ENCODE measurements at places on chromosomes 11 and 22.

DNA sequence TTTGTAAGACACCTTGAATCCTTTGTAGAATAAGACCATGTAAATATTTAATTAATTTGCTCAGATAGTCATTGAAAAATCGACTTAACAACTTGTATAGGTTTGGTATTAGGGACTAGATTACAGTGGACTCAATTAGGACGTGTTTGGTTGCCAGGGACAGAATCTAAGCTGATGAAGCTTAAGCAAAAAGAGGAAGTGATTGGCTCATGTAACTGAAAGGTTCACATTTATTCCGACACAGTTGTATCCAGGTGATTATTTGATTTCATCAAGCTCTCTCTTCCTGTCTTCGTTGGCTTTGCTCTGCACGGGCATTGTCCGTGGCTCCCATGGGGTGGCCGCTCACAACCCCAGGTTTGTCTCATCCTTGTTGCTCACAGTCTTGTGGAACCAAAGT, 146.4 kb downstream of the C11orf91 start:
- DNase-seq: no peak

- no peak for DNase-seq
These were observed 24.9 kb downstream of the IMMP1L start for GRCh38 chr11:31484497-31484896.

- DNase-seq: no peak
These were observed 515.1 kb downstream of the CNTN5 start for GRCh38 chr11:99535819-99536218.

DNA sequence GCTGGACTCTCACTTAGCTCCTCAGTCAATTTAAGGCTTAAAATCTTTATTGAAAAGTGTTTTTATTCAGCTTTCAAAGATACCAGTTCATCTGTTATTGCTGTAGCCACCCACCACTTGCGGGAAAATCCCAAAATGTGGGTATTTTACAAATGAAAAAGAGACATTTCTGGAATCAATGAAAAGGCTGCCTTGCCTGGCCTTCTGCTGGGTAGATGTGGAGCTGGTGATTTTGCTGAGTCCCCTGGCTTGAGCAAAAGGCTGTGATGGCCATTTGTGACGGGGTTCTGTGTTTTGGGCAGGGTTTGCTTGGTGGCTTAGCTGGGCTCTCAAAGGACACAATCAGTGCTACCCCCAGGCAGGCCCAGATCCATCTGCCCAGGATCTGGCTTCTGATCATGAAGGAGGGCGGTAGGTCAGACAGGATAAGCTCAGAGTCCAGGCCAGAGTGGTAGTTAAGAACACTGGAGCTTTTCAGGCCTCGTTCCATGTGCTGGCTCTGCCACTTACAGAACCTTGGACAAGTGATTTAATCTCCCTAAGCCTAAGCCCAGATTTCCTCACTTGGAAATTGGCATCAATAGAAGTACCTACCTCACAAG, 36.1 kb downstream of the UBASH3B start:
- no peak for DNase-seq

GRCh38 chr11:67404515-67405195, 772 bp downstream of the TBC1D10C start:
- DNase-seq: no peak

DNA sequence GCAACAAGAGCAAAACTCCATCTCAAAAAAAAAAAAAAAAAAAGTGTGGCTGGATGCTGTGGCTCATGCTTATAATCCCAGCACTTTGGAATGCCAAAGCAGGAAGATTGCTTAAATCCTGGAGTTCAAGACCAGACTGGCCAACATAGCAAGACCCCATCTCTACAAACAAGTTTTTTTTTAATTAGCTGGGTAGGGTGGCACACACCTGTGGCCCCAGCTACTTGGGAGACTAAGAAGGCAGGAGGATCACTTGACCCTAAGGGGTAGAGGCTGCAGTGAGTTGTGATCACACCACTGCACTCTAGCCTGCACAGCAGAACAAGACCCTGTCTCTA, 19.0 kb upstream of the FEZ1 start:
- DNase-seq: no peak

- DNase-seq: no peak
These were observed 206.3 kb upstream of the FAT3 start for GRCh38 chr11:92018332-92018731.

DNA sequence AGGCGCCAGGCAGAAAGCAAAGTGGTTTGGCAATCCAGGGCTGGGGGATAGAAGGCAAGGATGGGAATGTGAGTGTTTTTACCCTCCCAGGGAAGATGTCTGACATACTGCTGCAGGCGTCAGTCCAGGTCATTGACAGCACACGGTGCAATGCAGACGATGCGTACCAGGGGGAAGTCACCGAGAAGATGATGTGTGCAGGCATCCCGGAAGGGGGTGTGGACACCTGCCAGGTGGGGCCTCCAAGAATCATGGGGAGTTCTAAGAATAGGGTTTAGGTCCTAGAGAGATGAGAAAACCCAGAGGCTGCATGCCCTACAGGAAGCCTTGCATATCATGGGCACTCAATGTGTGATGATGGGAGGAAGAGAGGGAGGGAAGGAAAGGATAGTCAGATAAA, 28.3 kb upstream of the SMIM35 start:
- no peak for DNase-seq

DNA sequence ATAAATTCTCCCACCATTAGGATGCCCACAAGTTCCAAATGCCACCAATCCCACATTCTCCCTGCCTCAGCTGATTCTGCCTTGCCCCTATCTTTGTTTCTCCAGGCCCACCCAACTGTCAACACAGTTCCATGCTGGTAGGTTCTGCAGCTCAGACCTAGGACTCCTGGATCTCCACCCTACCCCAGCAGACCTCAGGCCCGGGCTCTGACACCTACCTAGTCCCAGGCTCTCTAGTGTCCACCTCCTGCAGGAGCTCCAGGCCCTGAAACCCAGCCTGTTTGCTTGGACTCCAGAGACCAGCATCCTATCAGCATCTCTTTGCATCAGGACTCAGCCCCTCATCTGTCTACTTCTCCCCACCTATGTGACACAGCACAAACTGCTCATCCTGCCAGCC, 86.5 kb downstream of the PDE2A start:
- DNase-seq: no peak

GRCh38 chr11:68867066-68867465, 25.4 kb upstream of the CPT1A start:
- DNase-seq: no peak

DNA sequence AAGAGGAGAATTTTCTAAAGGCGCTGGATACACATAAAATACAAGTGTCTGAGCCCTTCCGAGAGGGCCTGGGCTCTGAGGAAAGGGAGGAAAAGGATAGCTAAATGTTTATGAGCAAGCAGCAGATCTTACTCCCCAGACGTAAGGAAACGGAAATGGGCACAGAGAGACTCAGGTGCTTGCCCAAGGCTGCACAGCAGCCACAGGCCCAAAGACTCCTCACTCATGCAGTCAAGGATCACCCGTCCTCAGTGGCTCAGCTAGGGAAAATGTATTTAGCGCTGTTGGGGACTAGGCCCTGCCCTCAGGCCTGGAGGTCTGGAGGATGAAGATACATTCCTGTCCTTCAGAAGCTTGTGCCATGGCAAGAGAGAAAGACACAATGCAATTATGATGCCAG, 107.2 kb upstream of the SYT13 start:
- DNase-seq: no peak

GRCh38 chr11:116217006-116217405, 555.8 kb downstream of the BUD13 start:
- DNase-seq: peak; percentile 34

GRCh38 chr11:112525270-112525669, 264.6 kb upstream of the PLET1 start:
- DNase-seq: no peak

GRCh38 chr11:34408580-34409172, 30.1 kb upstream of the CAT start:
- DNase-seq: no peak

GRCh38 chr22:43658823-43659222, 153.3 kb downstream of the EFCAB6 start:
- no peak for DNase-seq

DNA sequence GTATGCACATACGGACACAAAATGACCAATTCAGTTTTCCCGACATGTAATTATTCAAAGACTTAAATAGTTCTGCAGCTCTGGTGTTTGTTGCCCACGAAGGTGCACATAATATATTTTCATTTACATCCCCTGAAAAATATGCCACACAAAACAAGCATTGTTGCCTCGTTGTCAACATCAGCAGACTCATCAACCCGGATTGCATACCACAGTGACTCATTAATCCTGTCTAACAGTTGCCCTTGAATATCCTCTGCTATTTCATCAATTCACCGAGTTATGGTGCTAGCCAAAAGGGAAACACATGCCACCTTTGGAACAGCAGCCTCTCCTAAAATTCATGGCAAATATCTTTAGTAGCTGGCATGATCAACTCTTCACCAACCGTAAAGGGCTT, 582.2 kb downstream of the LRRC4C start:
- no peak for DNase-seq

DNA sequence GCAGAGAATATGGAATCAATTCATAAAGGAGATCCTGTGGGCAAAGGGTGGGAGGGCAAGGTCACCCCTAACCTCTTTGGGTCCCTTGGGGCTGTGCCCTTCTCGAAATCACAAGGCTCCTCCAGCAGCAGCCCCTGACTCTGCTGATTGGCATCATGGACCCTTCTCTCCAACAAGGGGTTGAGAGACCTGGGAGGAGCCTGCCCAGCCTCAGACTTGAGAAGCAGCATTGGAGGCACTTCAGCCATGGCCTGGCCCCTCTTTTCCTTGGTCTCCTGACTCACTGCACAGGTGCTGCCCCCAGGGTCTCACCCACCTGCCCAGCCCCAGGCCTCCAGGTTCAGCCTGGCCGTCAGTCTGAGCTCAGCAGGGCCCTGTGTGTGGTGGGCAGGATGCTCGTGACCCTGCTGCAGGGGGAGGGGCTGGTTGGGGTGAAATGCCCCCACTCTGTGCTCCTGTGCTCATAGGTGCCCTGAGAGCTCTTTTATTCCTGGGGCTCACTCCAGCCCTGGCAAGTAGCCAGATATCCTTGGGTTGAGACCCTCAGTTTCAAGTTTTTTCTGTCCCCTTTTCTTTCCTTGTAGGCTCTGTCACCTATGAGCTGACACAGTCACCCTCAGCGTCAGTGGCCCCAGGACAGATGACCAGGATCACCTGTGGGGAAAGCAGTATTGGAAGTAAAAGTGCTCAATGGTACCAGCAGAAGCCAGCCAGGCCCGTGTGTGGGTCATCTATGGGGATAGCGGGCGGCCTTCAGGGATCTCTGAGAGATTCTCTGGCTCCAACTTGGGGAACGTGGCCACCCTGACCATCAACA, 110.8 kb downstream of the GGTLC2 start:
- no peak for DNase-seq

DNA sequence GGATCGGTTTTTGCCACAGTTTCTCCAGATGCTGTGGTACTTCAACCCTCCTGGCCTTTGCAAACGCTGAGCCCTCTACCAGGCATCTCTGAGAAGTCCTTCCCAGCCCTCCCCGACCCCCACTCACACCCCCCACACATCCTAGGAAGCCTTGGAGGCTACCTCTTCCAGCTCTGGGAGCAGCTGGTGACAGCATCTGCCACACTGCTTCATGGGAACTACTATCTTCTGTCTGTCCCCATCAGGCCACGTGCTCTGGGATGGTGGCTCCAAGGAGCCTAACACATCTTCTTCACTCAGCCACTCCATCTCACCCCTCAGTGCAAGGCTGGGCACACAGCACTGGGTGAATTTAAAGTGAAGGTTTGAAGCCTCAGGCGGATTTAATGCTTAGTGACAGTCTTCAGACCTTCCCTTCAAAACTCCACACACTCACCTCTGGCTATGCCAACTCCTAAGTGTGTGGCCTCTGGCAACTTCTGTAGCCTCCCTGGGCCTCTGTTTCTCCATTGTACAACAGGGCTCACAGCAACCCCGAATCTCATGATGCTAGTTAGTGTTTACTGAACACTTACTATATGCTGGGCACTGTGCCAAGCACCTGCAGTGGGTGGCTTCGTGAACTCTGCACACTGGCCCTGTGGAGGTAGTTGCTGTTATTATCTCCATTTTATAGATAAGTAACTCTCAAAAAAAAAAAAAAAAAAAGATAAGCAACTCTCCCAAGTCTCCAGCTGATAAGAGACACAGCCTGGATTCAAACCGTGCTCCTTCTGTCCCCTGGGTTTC, 7.3 kb upstream of the TP53I11 start:
- DNase-seq: peak; percentile 7
